ENCODE measurements at places on chromosomes 6 and 20.

GRCh38 chr6:62286470-62286843 lies 432 bp upstream of the KHDRBS2 start:
- DNase-seq, result no peak

DNA sequence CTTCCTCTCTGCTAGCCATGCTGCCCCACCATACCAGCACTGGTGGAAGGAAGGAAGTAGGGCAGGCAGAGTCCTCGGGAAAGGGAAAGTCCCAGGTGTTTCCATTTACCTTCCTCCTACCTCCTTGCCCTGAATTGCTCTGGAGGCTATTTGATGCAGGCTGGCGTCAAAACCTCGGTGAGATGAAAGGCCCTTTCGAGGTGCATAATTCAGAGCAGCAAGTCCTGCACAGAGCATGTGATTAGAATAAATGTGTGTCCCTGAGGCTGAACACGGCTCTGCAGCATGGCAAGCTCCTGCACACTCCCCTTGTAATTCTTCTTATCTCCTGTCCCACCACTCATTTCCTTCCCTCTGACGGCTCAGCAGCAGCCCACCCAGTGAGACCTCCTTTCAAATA lies 98.7 kb upstream of the LRFN2 start:
- no peak for DNase-seq

DNA sequence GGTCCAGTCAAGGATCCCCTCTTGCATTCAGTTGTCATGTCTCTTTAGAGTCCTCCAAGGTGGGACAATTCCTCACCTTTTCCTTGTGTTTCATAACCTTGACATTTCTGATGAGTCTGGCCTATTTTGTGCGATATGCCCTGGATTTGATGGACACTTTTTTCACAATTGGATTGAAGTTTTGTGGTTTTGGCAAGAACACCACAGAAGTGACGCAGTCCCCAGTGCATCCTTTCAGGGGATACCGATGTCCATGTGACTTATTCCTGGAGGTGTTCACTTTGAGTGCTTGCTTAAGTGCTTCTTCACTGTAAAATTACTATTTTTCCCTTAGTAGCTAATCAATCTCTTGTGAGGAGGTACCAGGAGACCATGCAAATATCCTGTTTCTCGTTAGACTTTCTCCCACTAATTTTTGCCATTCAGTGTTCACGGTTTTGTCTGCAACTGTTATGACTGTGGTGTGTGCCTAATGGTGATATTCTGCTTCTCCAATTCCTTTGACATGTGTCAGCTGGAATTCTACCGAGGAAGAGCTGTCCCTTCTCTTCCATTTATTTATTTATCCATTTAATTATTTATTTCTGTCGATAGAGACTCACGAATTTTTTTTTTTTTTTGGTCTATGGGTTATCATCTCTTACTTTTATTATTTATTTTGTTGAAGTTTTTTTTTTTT lies 30.8 kb downstream of the BPIFB4 start:
- DNase-seq, result no peak

DNA sequence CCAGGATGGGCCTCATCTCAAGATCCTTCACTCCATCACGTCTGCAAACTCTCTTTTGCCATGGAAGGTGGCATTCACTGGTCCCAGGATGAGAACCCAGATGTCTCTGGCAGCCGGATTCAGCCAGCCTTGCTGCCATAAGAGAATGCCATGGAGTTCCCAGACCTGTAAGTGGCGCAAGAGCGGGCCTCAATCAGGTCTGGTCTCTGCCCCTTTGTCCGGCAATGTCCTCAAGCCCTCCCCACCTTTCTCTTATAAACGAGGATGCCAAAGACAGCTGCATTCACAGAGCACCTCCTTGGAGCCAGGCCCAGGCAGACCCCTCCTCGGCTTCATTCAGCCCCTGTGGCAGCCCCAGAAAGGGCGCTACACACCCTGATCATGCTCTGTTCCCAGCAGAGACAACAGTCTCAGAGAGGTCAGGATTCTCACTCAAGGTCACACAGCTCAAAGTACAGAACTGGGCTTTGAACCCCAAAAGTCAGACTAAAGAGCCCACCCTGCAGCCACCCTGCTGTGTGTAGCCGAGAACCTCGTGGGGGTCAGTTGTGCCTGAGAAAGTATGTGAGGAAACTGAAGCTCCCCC lies 263.7 kb downstream of the TAF4 start:
- DNase-seq, result no peak

GRCh38 chr6:98840996-98841513 lies 6.7 kb downstream of the POU3F2 start:
- no peak for DNase-seq

- no peak for DNase-seq
Measured at GRCh38 chr6:154638369-154638768, 94.8 kb upstream of the SCAF8 start.

DNA sequence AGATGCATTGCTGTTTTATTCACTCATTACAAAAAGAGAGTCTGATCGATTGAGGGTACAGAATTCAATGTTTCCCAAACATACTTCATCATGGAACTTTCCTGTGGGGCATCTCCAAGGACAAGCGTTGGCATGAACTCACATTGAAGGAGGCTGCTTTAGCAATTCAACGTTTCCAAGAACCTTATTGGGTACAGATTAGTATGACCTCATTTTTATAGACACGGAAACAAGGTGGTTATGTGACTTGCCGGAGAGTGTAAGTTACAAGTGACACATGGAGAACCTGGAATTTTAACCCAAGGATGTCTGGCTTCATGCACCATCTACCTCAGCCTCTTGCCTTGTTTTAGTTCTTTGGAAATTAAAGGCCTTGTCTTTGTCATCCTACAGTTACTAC lies 8.8 kb downstream of the GPR31 start:
- DNase-seq, result no peak

- DNase-seq, result no peak
Measured at GRCh38 chr6:124040655-124041054, 237.0 kb downstream of the NKAIN2 start.

- DNase-seq, result no peak
Measured at GRCh38 chr6:111717621-111718020, 111.9 kb upstream of the TRAF3IP2 start.

GRCh38 chr20:828987-829386 lies 4.5 kb upstream of the FAM110A start:
- DNase-seq, result no peak

GRCh38 chr6:54234539-54234938 lies 73.7 kb upstream of the TINAG start:
- DNase-seq, result no peak

DNA sequence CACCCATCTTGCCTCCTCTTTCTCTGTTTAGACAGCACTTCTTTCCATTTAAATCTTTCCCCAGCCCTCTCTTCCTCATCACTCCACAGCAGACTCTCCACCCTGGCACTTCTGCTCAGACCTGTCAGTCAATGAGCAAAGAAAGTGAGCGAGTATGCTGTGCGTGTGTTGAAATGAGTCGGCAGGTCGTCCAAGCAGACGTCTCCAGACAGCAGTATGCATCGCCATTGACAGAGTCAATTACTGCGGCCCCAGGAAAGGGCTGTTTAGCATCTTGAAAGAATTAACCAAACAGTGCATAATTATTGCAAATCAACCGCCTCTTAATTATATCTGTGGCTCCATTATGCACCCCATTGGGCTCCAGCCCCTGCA lies 54.8 kb upstream of the KCNG1 start:
- DNase-seq, result no peak

DNA sequence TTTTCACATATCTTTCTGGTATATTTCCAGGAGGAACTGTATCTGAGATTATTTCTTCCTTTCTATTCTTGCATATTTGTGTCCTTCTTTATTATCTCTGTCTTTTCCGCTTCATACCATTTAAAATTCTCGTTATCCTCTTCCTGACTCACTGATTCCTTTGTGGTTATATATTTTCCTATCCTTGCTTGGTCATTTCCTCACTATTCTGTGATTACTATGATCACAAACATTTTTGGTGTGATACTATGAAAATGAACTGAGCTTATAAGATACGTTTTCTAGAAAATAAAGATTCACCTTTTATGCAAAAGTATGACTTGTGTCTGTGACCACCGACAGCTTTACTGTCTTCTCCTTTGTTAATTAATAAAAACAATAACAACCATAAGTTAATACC lies 26.5 kb upstream of the MYCT1 start:
- DNase-seq, result no peak

DNA sequence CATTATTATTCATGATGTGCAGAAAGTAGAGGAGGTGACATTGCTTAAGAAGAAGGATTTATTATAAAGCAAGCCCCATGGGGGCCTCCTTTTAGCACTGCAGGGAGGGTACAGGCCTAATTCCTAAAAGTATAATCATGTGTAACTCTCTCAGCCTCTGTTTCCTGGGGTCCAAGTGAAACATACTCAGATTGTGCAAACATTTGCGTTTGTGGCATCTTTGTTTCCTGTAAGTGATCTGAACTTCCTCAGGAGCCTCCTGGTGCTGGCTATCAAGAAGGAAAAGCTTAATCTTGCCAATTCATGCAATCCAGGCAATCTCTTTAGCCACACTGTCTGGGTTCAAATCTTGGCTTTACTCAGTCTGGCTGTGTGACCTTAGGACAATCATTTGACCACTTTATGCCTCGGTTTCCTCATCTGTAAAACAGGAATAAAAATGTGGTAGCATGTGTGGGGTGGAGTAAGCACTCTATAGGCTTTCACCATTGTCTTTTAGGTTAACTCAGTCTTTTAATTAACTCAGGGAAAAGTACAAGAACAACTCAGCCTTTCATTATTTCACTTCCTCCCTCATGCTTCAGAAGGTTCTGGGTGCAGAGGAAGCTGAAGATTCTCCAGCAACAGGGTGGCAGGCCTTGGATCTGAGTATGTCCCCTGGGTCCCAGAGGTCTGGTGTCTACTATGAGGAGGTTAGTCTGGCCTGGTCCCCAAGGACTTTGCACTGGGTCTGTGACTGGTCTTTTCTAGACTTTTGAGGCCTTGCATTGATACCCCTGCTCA lies 831 bp upstream of the SIRPB2 start:
- DNase-seq, result no peak

DNA sequence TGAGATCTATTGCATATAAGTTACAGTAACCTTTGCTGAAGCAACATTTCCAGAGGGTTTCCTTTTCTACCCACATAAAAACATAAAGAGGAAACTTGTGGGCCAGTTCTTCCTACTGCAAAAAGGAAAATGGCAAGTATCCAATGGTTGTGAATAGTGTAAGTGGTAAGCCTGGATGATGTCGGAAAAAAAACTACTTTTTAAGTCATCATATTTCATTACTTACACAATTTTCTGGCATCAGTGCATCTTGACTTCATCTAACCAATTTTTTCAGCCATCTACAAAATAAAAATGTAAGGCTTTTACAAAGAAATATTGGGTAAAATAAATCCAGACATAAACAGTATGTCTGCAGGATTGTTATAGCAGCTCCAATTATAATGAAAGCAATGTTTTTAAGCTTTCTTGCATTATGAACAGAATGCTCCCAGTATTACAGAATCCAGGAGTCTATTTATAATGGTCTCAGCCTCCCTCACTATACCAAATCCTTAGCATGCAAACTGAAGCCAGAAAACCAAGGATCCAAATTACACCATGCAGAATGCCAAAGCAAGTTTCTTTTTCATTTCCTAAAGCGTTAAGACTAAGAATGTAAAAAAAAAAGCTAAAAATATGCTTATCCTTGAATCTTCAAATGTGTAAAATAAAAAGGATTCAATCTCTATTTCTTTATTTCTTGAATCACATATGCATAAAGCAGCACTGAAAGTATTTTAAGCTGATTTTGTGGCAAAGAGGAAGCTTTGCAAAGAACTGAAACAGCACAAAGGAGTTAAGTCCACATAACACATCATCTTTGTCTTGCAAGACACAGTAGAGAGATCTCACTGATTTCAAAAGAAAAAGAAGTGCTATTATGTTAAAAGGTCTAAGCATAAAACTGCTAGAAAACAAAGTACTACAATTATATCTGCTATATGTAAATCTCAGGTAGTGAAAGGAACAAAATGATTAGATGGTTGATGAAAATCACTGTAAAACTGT lies 126.8 kb upstream of the HMGCLL1 start:
- no peak for DNase-seq

- DNase-seq, result no peak
Measured at GRCh38 chr20:1448081-1448620, 18.5 kb downstream of the NSFL1C start.

GRCh38 chr6:132993738-132994137 lies 179.4 kb downstream of the RPS12 start:
- no peak for DNase-seq

GRCh38 chr6:14865531-14866100 lies 380.3 kb upstream of the JARID2 start:
- no peak for DNase-seq

DNA sequence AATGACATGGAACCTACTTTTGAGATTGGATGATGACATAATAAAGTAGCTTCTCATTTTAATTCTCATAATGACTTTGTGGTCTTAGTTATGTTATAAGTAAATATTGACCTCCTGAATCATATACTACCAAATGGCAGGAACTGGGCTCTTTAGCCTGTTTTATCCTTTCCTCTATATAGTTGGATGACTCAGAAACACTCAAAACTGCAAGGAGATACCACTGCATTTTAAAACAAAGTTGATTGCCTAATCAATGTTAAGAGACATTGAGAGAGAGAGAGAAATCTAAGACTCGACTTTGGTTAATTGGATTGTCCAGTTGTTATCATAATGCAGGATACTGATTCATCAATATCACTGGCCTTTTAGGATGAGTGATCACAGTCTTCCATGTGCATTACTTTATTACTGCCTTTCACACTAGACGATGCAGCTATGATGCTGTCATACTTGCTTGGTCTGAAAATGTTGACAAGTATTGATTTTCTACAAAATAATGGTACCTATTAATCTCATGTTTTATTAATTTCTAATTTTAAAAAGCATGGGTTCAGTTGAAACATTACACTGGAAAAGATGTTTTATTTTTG lies 320.0 kb downstream of the NKAIN2 start:
- no peak for DNase-seq

GRCh38 chr6:14858808-14859207 lies 387.1 kb upstream of the JARID2 start:
- no peak for DNase-seq

DNA sequence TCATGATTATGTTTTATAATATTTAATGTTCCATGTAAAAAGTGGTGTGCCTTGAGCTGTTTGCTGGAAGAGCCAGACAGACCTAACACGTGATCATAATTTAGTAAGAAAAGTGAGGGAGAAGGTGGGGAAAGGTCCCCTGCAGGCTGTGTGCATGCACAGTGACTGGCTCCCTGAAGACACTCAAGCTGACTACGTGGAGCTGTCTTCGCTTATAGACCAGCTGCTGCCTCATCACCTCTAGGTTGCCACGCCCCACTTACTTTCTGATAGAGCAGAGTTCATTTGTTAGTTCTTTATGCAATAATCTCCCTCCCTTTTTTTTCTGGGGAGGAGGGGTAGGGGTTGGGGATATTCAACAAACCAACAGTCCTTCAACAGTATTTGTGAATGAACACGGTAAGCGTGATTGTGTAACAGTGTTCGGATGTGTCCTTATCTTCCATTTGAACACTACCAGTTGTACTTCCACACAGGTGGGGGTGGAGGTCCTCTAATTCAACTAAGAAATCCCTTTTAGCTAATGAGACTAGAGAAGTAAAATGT lies 157.3 kb downstream of the BACH2 start:
- DNase-seq, result no peak

DNA sequence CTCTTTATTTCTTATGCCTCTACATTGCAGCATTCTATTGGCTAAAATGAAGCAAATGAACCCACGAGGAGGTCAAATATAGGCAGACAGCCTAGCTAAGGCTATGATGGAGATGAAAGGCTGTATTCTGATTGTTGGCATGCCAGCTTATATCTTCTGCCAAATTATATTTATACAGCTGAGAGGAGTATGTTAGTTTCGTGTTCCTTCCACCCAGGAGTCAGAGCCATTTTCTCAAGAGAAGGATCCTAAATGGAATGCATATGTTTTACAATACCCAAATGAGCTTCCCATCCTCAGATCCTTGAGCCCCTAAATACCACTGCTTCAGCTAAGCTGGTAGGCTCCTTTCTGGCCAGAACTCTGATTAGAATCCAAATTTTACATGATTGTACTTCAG lies 178.4 kb upstream of the HDDC2 start:
- no peak for DNase-seq
